Islet precursor cell (in vitro differentiated cells): ENCODE measurements at places on chromosomes 3 and 15.
A peak's percentile ranks its signal among the peaks of the same experiment; 100 is the strongest.

DNA sequence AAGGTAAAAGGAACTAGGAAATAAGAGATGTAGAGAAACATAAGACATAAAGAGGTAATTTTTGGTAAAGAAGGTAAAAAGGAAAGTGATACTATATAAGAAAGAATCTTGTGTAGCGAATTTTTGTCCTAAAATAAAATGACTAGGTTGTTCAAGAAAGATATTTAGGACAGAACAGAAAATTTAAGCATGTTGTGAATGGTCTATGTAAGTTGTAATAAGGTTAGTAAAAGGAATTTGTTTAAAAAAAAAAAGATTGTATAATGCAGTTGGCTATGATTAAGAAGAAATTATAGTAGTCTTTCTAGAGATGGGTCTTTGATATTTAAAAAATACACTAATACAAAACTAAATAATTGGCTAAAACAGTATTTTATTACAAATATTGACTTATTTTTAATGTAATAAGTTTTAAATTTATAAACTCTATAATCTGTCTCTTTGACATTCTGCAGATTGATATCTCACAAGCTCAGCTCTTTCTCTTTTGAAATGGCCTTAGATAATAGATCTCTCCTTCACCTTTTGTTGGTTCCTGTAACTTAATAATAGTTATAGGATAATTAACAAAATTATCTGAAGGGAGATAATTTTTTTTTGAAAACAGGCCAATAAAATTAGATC lies 3.7 kb upstream of the SLC41A3 start:
- no peak for DNase-seq

DNA sequence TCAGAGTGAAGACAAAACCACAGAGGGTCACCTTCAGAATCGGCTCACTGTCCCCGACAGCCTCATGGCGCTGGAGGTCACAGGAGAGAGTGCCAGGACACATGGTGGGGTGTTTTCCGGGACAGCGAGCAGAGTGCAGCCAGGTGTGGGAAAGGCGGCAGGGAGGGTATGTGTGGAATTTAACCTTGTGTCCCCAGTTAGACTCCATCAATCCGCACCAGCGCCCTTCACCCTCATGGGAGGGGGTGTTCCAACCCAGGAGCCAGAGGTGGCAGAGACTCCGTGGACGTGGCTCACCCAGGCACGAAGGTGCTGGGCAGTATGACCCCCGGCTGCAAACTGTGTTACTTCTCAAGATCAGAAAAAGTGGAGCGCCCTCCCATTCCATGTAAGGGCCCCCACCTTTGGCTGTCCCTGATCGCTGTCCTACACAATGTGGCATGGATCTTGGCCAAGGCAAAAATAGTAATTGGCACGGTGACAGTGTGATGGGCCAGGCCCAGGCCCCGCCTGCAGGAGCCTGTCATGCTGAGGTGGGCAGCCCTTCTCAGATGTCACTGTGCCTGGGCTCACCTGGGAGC lies 190.3 kb downstream of the XXYLT1 start:
- no peak for DNase-seq

DNA sequence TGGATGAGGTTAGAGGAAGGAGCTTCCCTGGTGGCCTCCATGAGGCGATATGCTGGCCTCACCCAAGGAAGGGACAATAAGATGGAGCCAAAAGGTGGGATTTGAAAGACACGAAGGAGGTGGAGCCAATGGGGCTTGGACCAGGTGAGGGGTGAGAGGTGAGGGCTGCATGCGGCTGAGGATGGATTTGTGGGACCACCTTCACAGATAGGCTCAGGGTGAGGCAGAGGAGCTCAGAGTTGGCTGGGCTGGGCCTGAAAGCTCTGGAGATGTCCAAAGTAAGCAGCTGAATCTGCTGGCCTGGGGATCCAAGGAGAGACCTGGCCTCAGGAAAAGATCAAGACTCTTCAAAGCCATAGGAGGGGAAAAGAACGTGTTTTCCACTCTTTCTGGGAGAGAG lies 49.8 kb downstream of the EXOG start:
- peak; percentile 45 for DNase-seq

- no peak for DNase-seq
Observed at GRCh38 chr3:154209499-154209898, 88.3 kb downstream of the ARHGEF26 start.

GRCh38 chr15:85755942-85756341 lies 38.8 kb downstream of the KLHL25 start:
- DNase-seq = peak; percentile 40

DNA sequence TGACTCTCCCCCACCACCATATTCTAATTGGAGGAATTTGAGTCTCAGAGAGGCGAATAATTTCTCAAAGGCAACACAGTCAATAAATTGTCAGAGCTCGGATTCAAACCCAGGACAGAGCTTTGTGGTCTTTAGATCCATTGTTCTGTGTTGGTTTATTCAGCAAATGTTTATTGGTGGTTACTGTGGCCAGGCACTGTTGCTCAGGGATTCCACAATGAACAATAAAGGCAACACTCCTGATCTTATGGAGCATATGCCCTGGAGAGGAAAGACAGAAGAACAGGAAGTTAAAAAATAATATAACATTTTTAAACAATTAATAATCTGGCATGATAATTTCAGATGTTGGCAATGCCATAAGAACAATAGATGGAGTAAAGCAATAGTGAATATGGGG lies 291.7 kb upstream of the NR2E3 start:
- no peak for DNase-seq

DNA sequence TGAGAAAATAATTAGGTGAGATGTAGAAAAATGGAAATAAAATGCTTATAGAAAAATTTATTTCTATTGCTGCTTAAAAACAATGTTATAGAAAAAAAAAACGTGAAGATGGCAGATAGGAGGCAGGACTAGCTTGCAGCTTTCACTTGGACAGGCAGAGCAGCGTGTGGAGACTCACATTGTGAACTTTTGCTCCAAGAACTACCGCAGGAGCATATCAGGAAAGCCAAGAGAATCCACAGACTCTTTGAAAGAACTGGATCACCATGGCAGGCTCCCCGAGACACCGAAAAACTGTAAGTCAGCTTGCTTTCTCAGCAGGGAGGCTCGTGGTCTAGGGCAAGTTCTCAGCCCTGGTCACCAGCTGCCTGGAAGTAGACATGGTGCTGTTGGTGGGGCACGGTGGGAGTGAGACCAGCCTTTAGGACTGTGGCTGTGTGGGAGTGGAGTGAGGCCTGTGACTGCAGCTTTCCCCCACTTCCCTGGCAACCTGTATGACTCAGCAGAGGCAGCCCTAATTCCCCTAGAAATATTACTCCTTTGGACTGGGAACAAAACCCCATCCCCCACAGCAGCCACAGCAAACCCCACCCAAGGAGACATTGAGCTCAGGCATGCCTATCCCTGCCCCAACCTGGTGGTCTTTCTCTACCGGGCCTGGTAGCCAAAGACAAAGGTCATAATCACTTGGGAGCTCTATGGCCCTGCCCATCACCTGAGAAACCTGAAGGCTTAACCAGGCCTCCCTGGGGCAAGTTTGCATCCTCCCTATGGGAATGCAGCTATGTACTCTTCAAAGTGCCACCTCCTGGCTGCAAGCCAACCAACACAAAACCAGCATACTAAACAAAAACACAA lies 22.8 kb downstream of the STRIT1 start:
- peak; percentile 53 for DNase-seq

DNA sequence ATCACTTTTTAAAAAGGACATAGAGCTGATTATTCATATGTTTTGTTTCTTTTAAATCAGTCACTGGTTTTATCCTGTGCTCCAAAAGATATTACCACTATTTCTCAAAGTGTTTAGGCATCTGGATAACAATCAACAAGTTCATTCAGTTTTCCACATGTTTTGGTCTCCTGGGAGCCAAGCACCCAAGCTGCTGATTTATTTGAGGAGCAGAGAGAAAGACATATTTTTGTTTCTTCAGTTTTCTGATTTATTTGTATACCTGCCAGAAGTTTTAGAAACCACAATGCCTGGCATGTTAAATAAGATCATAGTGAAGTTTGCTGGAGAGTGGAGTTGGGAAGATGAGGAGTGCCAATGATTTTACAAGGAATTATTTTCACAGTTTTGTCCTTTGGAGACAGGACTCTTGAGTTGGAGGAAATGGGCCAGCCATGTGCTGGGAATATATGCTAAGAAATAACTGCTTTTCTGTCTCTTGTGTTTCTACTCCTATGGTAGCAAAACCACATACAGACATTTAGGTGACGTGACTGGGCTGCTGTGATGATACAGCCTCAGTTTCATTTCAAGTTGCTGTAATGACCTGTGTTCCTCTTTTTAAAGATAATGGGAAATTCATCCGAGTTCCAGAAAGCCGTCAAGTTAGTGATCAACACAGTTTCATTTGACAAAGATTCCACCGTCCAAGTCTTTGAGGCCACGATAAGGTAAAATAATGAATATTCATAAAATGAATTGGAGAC lies 11.7 kb downstream of the EDEM1 start:
- no peak for DNase-seq

- DNase-seq = no peak
Observed at GRCh38 chr15:38153781-38154180, 98.9 kb upstream of the SPRED1 start.

- no peak for DNase-seq
Observed at GRCh38 chr15:69781411-69782125, 316.1 kb downstream of the TLE3 start.

DNA sequence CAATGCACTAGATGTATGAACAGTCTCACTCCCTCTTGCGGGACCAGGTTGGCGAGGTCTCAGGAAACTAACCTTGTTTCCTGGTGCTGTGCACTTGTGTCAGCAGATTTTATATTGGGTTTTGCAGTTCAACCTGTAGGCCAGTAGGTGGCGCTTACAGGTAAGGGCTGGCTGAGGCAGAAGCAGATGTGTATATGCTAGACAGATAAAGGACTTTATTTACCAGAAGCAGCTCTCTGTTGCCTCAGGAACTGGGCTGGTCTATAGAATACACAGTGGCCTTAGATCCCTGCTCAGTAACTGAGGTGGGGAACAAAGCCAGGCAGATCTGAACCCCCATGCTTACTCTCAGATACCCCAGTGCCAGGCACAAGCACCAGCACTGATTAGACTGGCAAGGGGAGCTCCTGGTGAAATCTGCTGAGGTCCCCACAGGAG lies 296.8 kb downstream of the DOCK3 start:
- peak; percentile 73 for DNase-seq

DNA sequence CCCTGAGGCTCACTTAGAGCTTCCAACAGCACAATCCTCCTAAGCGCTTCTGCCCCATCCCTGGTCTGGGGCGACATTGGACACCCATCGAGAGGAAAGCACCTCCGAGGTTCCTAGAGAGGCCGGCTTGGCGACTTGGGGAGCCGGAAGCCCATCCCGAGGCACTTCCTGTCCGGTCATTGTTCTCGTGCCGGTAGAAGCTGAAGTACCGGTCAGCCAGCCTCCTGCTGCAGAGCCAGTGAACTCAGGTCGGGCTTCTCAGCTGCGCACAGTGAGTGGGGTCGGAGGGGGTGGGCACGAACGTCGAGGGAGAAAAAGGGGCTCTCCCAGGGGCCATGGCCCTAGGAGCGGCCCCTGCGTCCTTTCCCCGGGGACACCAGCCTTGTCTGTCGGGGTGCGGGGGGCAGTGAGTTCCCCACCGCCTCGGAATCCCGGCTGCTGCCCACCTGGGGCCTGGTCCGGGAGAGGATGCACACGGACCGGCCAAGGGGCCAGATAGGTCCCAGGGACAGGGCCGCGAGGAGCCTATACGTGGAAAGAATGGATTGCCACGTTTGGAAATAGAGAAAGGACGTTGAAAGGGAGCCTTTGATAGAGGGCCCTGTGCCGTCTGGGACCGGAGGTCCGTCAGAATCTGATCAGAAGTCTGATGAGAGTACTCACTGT lies at the start of gene ZNF35:
Gene ZNF35 (plus strand): TSS at position 169 of the 666 bp plus-strand sequence. CDS start 2,336 bp downstream, outside the sequence.
- DNase-seq = peak; percentile 94

GRCh38 chr3:43773273-43774094 lies 82.7 kb downstream of the ABHD5 start:
- peak; percentile 92 for DNase-seq

DNA sequence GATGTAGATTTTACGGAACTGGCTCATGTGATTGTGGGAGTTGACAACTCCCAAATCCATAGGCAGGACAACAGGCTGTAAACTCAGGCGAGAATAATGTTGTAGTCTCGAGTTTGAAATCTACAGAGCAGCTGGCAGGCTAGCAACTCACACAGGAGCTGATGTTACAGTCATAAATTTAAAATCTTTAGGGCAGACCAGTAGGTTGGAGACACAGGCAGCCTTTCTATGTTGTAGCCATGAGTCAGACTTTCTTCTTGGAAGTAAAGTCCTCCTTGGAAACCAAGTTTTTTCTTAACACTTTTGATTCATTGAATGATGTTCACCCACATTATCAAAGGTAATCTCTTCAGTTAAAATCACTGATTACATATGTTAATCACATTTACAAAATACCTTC lies 89.1 kb upstream of the ALCAM start:
- no peak for DNase-seq

- DNase-seq = no peak
Observed at GRCh38 chr3:184884359-184885017, 72.5 kb downstream of the VPS8 start.

- DNase-seq = no peak
Observed at GRCh38 chr15:51335087-51335486, 3.3 kb downstream of the CYP19A1 start.

DNA sequence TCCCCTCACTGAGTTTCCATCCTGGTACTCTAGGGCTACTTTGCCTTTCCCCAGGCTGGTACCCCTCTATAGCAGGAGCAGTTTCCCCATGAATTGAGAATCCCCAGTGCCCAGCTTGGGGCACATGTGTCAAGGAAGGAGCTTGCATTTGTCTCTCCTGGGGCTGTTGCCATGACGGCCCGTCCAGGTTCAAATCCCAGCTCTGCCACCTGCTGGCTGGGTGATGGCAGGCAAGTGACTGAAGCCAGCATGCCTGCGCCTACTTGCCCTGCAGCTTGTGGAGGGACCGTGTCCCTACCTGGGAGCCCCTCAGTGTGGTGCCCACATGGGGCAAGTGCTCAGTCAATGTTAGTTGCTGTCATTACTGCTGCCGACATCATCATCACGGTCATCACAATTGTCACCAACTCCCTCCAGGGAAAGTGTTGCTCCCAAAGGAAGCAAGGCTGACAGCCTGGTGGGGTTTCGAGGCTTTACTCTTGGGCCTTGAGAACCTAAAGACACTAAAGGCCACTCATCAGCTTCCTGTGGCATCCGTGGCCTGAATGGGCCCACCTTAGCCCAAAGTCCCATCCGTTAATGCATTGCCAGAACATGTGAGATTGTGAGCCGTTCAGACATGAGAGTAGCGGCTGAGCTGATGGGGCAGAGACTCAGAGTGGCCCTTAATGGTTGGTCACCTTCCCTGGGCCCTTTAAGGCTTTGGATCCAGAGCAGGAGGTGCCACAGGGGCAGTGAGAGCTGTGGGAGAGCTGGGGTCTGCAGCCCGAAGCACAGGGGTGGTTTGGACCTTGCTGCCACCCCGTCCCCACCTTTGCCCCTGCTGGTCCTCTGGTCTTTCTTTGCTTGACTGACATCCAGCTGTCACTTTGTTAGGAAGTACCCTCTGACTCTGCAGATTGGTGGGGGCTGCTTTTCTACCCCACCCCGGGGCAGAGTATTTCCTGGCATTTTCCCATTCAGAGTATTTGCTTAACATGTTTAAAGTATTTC lies 144.4 kb downstream of the DNAJB8 start:
- DNase-seq = peak; percentile 83

DNA sequence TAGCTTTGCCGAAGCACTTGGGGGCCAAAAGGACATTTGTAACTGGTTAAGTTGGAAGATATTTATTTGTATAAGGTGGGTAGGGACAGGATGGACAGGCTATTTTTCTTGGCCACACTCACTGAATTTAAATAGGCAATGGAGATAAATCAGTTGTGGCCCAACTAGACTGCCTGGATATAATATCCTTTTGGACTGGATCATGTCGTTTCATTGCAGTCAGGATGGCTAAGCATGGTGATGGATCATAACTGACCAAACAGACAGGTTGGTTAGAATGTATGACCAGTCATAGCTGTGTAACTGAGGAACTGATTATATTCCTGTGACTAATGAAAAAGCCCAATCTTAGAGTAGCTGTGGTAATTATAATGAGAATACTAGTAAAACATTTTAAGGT lies 284.0 kb downstream of the LPP start:
- no peak for DNase-seq
